GM23248 (cell line): ENCODE measurements at places on chromosomes 1 and 21. TPM values are rescaled to one million over a fixed set of nuclear protein-coding genes. Genes with fewer than 3 reads are reported as not detected.

The GRIK1 gene
- total RNA-seq, result not detected in 2 replicates

DNA sequence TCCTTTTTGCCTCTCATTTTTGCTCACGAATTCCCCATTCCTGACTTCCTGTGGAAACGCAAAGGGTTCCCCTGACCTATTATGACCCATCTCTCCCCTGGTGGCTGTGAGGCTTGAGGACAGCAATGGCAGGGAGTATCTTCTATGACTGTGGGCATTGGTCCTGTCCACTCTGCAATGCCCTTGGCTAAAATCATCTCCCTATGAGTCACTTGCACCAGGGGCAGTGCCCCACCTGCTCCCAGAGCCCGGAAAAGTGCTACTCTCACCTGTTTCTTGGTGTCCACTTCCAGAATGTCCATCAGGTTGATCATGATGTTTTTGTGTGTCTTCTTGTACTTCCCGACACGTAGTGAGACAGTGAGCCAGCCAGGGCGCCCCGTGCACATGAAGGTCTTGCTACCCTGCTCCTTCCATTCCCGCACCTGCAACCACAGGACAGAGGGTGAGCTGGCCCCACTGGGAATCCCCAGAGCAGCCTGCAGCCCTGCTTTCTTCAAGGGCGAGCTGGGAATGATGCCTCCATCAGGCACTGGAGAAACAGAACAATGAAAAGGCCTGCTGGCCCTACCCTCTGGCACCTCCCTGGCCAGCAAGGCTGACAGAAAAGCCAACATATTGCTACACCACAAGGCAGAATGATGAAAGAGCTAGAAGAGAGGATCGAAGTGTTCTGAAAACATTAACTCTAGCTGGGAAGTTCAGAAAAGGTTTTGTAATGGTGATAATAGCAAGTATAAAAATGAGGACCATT lies 3.5 kb downstream of the DHCR24 start:
- peak; percentile 62 for DNase-seq

DNA sequence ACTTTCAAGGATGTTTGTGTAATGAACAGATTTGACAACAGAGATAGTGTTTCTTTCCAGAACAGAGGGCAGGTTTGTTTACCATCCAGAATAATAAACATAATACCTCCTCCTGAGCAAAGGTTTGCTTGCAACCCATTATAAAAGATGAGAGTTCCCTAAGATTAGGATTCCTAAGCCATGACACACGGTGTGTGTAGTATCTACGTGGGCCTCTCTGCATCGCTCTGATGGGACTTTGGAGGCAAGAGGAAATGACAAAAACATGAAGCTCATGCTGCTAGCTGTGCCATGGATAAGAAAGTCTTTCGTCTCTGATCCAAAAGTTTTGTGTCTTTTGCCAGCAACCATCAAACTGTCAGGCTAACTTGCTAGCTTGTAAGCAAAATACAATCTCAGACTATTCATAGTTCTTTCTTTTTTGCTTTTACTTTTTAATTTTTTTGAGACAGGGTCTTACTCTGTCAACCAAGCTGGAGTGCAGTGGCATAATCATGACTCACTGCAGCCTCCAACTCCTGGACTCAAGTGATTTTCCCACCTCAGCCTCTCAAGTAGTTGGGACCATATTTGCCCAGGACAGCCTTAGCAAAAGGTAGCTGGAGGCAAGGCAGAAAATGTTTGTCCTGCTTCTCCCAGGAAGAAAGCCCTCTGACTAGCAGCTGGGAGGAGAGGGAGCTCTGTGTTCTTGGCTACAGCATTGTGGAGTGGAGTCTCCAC lies 81.1 kb downstream of the LHX4 start:
- peak; percentile 62 for DNase-seq

GRCh38 chr1:44423591-44424537 lies 18.8 kb downstream of the RNF220 start:
- peak; percentile 60 for DNase-seq

The KRTAP19-1 gene
- total RNA-seq, result not detected in 2 replicates

DNA sequence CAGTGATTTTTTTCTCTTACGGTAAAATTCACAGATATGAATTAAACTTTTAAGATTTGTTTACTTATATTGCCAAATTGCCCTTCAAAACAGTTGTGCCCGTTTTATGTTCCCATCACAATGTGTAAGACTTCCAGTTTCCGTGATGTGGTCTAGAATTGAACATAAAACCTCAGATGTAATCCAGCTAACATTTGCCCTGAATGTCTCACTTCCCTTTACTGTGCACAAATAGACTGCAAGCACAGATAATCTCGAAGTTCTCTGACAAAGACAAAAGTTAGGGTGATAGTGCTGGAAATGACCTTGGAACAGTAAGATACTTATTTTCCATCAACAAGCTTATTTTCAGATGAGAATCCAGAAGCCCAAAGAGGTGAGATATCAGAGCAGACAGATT lies 177.5 kb downstream of the ZZZ3 start:
- no peak for DNase-seq

GRCh38 chr1:219358080-219358479 lies 184.4 kb downstream of the LYPLAL1 start:
- no peak for DNase-seq

DNA sequence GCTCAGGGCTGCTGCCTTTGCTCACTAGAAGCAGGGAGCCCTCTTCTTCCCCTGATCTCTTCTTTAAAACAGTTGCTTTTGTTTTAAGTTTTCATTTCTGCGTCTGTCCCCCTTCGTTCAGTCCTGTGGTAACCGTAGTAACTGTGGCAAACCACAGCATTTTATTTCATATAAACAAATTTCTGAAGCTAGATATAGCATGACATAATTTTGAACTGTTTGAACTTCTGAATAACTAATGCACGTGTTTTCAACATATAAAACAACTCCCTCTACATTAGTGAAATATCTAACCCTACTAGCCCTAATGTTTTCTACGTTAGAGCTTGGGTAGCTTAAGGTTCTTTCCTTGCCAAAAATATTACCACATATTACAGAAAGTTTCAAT lies 104.6 kb downstream of the DISP1 start:
- peak; percentile 44 for DNase-seq

The UBE2U gene
- not detected in 2 replicates for total RNA-seq

GRCh38 chr1:159699653-159700052 lies 14.7 kb downstream of the CRP start:
- no peak for DNase-seq

DNA sequence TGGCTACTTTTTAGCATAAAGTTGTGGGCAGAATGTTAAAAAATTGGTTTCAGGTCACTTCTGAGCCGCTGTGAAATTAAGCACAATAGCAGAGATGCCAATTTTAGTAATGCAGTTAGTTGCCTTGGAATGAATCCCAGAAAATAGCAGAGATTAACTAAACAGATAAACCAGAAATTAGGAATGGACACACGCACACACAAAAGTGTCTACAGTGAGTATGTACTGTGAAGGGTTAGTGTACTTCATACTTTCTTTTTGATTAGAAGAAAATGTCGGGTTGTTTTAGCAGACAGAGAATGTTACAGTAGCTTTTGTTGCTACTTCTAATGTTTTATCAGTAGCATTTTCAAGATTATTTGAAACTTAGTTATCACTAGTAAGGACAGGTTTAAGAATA lies 106.7 kb downstream of the LEPR start:
- peak; percentile 88 for DNase-seq

GRCh38 chr1:109765483-109765815 lies 1.7 kb upstream of the EPS8L3 start:
- no peak for DNase-seq

DNA sequence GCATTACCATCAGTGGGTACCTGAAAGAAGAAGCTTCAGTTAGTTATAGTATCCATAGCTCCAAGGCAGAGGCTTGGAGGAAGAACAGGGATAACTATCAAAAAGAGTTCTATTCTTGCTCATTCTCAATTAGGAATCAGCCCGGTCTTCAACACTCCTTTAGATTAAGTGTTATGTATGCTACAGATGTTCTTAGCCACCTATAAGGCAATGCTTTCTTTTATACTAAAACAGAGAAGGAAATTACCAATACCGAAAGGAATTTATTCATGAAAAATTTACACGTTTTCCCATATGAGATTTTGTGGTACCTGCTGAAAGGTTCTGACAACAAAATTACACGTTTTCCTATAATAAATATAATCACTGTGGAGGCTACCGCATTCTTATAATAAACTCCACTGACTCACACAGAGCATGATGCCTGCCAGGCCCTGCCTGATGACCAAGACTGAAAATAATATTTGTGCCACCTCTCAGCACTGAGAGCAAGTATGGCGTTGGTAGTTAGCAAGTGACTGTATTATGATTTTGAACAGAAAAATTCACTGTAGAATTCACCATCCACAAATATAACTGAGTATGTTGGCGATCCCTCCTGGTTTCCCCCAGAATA lies 58.3 kb downstream of the APP start:
- DNase-seq, result peak; percentile 80

The ATP1A4 gene
- total RNA-seq, result not detected in 2 replicates

The IGSF9 gene
- not detected in 2 replicates for total RNA-seq

DNA sequence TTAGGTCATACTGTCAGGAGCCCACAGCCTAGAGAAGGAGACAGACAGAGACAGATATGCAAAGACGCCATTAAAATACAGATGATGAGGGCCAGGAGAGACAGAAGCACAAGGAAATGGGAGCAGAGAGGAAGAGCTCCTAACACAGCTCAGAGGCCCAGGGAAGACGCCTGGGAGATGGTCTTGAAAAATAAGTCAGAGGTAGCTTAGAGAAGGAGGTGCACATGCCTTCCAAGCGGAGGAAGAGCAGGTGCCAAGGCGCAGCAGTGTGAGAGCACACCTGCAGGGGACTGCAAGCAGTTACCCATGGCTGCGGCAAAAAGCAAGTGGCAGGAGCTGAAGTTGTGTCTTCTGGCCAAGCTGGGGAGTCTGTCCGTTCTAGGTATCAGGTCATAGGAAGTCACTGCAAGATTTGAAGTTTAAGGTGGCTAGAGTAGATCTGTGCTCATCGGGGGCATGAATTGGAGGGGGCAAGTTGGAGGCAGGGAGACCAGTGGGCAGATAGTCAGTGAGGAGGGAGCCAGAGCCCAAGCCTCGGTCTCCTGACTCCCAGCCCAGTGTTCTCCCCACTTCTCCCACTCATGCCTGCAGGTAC lies 1.3 kb upstream of the TRABD2B start:
- DNase-seq, result no peak

DNA sequence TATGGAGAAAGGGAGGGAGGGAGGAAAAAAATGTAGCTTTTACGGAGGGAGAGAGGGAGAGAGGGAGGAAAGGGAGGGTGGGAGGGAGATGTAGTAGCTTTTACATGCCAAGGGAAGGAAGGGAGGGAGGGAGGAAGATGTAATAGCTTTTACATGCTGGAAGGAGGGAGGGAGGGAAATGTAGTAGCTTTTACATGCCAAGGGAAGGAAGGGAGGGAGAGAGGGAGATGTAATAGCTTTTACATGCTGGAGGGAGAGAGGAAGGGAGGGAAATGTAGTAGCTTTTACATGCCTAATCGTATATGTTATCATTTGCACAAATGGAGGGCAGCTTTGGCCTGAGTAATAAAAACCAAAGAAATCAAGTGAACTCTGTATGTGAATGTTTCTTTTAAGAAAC lies 35.6 kb downstream of the EEIG2 start:
- DNase-seq, result peak; percentile 28

DNA sequence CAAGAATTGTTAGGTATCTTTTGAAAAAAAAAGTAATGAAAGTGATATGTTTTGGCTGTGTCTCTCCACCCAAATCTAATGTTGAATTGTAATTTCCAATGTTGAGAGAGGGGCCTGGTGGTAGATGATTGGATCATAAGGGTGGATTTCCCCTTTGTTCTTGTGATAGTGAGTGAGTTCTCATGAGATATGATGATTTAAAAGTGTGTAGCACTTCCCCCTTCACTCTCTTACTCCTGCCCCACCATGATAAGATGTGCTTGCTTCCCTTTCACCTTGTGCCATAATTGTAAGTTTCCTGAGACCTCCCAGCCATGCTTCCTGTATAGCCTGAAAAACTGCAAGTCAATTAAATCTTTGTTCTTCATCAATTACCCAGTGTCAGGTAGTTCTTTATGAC lies 70.7 kb downstream of the XCL2 start:
- DNase-seq, result no peak

The SLC9C2 gene
- not detected in 2 replicates for total RNA-seq
